ENCODE measurements at places on chromosomes 1 and 21. TPM values are rescaled to one million over a fixed set of nuclear protein-coding genes. Genes with fewer than 3 reads are reported as not detected.
A peak's percentile ranks its signal among the peaks of the same experiment; 100 is the strongest.

- DNase-seq: no peak
Observed at GRCh38 chr1:232562855-232563510, 67.0 kb downstream of the SIPA1L2 start.

DNA sequence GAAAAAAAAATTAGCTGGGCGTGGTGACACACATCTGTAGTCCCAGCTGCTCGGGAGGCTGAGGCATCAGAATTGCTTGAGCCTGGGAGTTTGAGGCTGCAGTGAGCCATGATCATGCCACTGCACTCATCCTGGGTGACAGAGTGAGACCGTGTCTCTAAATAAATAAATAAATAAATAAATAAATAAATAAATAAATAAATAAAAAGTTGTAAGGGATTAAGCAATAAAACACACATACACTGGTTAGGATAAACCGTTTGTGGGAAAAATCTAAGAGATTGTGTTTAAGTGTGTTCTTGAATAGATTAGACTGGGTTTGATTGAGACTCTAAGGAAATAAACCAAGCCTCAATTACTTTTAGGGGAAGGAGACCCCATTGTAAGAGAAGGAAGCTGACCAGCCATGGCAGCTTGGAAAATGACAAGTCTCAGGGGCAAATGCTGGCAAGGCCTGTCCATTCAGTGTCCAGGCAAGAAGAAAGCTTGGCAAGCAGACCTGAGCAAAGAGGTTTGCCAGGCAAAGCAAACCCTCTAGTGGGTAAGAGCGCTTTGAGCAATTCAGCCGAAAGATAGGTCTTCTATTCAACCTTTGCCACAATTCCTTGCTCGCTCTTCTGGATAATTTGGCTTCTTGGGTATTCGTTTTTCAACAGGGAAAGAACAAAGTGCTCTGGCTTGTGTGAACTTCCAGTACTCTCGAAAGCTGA, 106.9 kb upstream of the SERBP1 start:
- DNase-seq: no peak

GRCh38 chr1:37807220-37807554, 403 bp upstream of the C1orf122 start:
- DNase-seq: peak; percentile 45

GRCh38 chr1:199132006-199132405, 493.2 kb downstream of the PTPRC start:
- no peak for DNase-seq

Gene MAP3K21
- total RNA-seq: under 0.01 TPM

Gene SPATA17
- total RNA-seq: 0.19 TPM

Data from LHCN-M2 (cell line).